ENCODE measurements at places on chromosomes 11 and 22.

- no peak for DNase-seq
Observed at GRCh38 chr22:47445212-47445611, 682.8 kb downstream of the TBC1D22A start.

GRCh38 chr11:78641541-78641940 is 66.9 kb upstream of the NARS2 start:
- no peak for DNase-seq

DNA sequence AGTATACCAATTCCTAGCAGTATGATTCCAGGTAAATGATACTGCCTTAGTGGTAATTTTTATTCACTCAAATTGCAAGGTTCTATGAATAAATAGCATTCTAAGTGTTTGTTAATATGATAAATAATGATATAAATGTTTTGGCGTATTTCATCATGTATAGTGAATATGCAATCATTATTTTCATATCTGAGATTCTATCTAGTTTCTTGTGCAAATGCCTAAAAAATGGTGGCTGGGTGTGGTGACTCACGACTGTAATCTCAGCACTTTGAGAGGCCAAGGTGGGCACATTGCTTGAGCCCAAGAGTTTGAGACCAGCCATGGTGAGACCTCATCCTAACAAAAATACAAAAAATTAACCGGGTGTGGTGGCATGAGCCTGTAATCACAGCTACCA is 13.9 kb downstream of the HIPK3 start:
- no peak for DNase-seq

DNA sequence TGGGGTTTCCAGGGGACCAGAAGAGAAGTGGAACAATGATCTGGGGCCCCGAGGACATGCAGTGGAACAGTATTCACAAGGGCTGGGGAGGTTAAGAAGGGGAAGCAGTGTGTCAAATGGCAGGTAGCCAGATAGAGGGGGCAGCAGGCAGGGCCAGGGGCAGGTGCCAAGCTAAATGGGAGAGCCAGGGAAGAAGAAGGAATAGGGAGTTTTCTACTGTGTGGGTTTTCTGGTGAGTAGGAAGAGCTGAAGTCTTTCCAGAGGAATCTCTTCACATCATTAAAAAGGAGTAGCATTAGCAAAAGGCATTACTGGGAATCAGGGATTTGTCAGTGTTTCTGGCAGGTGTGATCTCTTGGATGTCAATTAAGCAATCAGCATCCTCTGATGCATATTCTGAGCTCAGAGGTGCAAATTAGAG is 55.8 kb downstream of the IRAG1 start:
- DNase-seq, result peak; percentile 54
